Choroid plexus epithelial cell (primary cell): ENCODE measurements at places on chromosomes 4 and X.

DNA sequence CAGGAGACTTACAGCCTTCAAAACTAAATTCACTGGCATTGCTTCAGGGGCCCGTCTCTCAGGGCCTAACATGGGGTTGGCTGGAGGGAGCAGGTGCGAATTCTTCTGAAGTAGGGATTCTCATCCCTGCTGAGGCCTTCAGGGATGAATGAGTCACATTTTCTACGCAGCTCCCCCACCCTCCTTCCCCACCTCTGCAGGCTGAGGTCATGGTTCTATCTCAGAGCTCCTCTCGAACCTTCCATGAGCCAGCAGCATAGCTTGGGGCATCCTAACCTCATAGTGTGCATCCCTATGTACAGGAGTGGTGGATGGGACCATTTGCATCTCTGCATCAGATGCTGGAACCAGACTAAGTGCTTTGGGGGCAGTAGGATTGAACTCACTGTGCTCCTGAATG, 309.2 kb downstream of the EVC2 start:
- DNase-seq, result no peak

DNA sequence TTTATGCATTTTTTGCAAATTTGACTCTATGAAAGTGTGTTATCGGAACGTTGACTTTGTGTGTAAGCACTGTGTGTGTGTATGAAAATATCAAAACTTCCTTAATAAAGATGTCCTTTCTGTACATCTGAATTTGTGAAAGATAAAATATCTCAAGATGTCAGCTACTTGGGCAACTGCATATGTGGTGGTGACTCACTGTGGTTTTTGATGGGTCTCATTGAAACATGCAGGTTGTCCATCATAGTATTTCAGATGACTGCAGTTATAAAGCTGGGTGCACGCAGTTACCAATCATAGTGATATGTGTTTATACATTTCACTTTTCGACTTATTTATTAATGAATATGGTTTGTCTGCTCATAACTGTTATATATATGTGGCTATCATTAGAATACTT, 19.7 kb upstream of the BBS12 start:
- peak; percentile 31 for DNase-seq

DNA sequence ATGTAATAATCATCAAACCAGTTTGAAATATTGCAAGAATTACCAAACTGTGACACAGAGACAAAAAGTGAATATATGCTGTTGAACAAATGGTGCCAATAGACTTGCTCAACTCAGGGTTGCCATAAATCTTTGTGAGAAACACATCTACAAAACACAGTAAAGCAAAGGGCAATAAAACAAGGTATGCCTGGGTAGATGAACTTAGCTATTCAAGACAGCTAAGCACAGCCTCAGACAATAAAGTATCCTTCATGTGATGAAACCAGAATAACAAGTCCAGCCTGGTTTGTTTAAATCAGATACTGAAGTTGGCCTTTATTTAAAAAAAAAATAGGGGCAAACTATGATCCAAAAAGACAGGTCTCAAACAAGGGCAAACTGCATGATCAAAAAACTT, 19.2 kb downstream of the LAMTOR3 start:
- DNase-seq, result no peak

DNA sequence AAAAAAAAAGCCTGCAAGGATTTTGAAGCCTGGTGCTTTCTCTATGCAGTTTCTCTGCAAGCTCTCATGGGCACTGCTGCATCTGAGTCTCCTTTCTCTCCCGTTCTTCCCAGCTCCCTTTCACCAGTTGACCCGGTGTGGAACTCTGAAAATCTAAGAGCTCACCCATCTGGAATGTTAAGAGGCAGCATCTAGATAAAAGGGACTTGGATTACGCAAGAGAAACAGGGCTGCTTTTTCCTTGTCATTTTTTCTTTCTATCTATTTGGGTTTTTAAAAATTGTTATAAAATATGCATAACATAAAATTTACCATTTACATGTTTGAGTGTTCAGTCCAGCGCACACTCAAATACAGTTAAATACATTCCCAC, 95.2 kb upstream of the RPS6KA3 start:
- DNase-seq, result peak; percentile 77
